NCI-H69 (cell line): ENCODE measurements at places on chromosomes 11 and 22.

DNA sequence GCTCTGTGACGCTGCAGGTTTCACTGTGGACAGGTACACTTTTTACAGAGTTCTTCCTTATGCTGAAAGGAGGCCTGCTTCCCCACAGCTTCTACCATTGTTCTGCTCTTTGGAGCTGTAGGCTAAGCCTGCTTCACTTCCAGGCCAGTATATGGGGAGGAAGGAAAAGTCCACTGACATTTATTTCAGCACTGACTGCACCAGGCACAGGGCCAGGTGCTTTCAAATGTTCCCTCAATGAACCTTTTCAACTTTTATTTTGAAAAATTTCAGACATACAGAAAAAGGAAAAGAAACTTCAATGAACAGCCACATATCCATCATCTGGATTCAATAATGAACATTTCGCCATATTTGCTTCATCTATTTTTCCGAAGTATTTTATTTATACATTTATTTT is 22.0 kb downstream of the POU2F3 start:
- no peak for DNase-seq

GRCh38 chr11:44835296-44835695 is 108.5 kb downstream of the TSPAN18 start:
- DNase-seq: no peak

DNA sequence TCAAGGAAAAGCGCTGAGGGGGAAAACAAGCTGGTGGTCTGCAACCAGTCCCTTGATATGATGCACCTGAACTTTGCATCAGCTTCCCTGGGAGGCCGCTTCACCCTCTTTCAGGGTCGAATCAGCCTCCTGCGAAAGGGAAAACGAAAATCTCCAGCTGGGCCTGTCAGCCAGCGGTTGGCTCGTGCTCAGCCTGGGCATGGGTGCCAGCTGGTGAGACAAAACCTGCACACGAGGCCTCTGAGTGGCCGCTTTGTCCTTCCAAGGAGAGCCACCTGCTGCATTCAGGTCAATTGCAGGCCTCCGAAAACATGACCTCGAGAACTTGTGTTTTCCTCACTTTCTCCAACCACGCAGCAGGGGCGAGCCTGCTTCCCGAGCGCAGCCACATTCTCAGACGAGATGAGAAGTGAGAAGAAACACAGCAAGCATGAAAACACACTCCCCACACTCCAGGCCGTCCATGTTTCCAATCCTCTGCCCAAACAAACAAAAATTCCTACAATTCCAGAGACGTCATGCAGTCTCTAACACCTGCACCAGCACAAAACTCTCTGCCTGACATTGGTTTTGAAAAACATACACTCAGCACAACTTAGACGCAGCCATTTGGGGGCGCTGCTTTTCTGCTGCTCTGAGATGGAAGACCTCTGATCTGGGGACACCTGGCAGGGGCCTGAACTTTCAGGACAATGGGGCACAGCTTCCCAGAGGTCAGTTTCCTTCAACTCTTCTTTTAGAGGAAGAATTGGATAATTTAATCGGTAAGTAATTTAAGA is 77.1 kb downstream of the DHCR7 start:
- no peak for DNase-seq

DNA sequence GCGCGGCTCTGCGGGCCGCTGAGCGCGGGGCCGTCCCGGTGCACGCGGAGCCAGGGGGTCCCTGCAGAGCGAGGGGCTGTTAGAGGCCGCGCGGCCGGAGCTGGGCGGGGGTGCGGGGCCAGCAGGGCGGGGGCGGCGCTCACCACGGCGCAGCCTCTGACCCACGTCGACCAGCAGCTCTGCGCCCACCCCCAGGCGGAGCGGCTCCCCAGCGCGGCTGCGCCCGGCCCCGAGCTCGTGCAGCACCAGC is 385 bp upstream of the SCO2 start:
- DNase-seq: no peak

- no peak for DNase-seq
These were observed 45.2 kb upstream of the LIPT2 start for GRCh38 chr11:74538680-74539079.
